ENCODE measurements at places on chromosomes 1 and 21.

DNA sequence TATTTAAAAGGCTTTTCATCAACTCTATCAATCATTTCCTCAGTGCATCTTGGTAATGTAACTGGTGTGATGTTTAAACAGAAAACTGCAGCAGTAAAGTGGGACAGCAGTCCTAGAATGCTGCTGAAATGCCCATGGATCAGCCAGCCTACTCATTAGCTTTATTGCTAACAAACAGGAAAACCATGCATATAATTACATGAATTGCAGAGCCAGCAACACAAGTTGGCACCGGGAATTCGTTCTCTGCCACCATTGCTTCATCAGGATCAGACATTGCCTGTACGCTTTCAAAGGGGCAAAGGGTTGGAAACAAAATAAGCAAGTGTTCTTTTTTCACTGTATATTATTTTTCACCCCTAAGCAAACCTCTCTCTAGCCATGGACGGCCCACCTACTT is 276.2 kb upstream of the LRRC7 start:
- DNase-seq, result no peak

DNA sequence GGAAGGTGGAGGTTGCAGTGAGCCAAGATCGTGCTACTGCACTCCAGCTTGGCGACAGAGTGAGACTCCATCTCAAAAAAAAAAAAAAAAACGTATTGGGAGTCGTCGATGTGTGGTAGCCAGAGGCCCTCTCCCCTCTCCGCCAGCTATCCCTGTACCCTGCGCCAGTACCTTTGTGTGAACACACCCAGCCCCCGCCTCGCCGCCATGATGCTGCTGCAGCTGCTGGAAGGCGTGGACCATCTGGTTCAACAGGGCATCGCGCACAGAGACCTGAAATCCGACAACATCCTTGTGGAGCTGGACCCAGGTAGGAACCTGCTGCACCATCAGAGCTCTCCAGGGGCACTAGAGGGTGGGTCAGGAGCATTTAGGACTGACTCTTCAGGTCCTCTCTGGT is 12.2 kb downstream of the PINK1 start:
- DNase-seq, result no peak

DNA sequence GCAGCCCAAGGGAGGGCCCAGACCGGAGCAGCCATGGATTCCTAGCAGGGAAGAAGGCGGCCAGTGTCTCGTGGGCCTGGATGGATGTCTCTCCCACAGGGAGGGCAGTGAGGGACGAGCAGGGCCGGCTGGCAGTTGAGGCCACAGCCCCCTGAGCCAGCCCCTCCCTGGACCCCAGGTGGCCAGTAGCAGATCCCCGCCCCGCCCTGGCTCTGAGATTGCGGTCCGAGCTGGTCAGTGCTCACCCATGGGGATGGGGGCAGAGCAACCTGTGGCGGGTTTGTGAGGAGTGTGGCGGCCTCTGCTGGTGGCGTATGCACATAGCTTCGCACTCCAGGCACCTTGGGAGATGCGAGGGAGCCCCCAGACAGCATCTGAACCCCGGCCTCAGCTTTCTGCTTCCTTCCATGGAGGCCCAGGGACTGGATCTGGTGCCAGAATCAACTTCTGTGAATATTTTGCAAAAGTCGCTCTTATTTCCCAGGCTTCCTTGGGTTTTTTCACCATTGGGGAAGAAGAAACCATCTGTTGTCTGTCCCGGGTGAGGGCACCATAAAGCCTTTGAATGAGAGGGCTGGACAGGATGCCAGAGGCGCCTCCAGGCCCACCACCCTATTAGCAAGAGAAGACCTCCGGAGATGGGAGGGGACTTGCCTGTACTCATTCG is 8.4 kb upstream of the KCNN3 start:
- peak; percentile 79 for DNase-seq

DNA sequence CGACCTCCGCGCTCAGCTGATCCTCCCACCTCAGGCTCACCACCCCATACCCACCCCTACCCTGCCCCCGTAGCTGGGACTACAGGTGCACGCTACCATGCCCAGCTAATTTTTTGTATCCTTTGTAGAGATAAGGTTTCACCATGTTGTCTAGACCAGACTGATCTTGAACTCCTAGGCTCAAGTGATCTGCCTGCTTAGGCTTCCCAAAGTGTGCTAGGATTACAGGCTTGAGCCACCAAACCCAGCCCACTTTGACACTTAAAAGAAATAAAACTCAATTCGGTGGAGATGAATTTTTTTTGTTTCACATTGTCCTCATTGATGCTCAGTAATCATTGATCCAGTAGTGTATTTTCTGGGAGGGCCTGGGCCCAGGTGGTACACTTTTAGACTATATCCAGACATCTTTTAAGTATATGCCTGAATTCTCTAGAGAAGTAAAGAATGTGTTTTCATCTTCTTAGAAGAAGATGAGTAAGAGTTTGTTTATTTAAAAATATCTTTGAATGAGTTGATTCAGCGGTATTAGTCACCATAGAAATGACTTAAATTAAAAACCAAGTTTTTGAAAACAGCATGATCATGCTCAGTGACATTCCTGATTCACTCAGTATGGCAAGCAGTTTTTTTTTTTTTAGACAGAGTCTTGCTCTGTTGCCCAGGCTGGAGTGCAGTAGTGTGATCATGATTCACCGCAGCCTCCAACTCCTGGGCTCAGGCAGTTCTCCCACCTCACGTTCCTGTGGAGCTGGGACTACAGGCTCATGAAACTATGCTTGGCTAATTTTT is 57.8 kb downstream of the EPB41 start:
- no peak for DNase-seq

DNA sequence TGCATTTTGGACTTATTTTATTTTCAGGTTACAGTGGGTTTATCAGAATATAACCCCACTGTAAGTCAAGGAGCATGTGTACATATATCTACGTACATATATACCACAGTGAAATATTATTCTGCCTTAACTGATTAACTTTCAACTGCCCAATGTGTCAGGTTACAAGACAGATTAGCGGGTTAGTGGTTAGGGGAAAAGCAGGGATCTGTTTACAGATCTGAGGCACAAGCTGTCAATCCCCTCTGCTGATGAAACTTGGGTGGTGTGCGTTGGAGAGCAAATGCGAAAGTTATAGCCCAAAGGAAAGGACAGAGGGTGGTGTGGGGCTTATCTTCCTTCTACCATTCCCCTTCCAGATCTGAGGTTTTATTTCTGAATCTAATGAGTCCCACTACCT is 238.2 kb upstream of the KCNK2 start:
- DNase-seq, result no peak

DNA sequence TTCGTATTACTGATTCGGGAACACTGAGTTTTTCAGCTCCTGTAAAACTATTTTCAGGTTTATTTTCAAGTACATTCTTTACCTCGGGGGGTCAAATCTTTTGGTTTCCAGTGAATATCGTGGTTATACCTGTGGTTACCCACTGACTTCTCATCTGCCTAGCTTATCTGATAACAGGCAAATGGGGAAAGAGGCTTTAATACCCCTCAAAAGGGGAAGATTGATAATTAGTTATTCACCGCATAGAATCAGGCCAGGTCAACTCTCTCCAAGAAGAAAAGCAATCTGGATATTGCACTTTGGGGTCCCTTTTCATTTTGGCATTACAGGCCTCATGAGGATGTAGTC is 23.0 kb downstream of the RUNX1 start:
- DNase-seq, result no peak

DNA sequence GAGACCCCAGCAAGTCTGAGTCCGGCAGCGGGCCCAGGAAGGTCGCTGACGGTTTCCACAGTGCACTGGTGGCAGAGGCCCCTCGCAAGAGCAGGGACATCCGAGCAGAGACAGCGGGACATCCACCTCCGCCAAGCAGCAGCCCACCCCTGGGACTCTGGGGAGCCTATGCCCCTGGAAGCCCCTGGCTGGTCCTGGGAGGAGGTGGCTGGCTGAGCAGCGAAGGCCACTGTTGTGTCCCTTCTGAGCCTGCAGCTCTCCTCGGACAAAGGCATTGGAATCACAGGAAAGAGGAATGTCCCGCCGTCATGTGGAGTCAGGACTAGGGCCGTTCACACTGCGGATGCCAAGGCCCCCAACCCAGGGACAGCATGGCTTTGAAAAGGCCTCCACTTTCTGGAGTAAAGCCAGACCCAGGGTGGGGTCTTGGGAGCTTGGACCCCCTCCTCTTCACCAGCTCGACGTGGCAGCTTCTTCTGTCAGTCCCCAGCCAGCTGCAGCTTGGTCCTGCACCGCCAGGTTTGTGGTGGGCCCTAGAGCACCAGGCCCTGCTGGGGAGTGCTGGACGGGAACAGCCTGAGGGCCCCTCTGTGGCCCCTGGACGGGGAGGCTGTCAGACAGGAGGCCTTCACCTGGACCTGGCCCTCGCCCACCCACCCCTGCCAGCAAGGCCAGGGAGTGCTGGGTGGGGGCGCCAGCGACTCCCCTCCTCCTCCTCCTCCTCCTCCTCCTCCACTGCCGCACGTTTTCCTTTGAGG is 1.4 kb downstream of the MEGF6 start:
- no peak for DNase-seq

- no peak for DNase-seq
Measured at GRCh38 chr1:225926551-225927113, 2.6 kb upstream of the PYCR2 start.

DNA sequence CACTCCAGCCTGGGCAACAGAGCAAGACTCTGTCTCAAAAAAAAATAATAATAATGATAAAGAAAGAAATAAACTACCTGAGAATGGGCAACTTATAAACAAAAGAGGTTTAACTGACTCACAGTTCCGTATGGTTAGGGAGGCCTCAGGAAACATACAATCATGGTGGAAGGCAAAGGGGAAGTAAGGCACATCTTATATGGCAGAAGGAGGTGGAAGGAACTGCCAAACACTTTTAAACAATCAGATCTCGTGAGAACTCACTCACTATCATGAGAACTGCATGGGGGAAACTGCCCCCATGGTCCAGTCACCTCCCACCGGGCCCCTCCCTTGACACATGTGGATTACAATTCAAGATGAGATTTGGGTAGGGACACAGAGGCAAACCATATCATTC is 6.3 kb upstream of the EGLN1 start:
- DNase-seq, result no peak

- DNase-seq, result no peak
Measured at GRCh38 chr1:169474302-169474995, 11.3 kb downstream of the SLC19A2 start.
